Left colon (tissue), 2 donors: ENCODE measurements at places on chromosomes 5 and 9. TPM values are rescaled to one million over a fixed set of nuclear protein-coding genes. Genes with fewer than 3 reads are reported as not detected.

Gene PCDHA9
- total RNA-seq, result 0.15 TPM

Gene GIN1
- 5.7 TPM for total RNA-seq

Gene STK32A
- total RNA-seq, result 0.06 TPM

Gene LSM11
- total RNA-seq, result 3.6 TPM

Gene PRDM9
- not detected for total RNA-seq

Gene CCDC192
- not detected for total RNA-seq

Gene PDCD1LG2
- 0.31 TPM for total RNA-seq

Gene POLR3G
- total RNA-seq, result 1.3 TPM

Gene APC
- total RNA-seq, result 48.0 TPM

Gene DNAI1
- total RNA-seq, result not detected

Gene CCL21
- total RNA-seq, result 27.5 TPM

Gene SPINK4
- 146 TPM for total RNA-seq

Gene MED22
- 20.3 TPM for total RNA-seq

Gene TIMD4
- total RNA-seq, result 2.5 TPM

Gene PDZD2
- 2.3 TPM for total RNA-seq

Gene SNX30
- total RNA-seq, result 30.7 TPM

Gene SLC2A6
- total RNA-seq, result 1.6 TPM

GRCh38 chr5:87413343-87413645 lies 564 bp upstream of the CCNH start:
- no peak for DNase-seq

DNA sequence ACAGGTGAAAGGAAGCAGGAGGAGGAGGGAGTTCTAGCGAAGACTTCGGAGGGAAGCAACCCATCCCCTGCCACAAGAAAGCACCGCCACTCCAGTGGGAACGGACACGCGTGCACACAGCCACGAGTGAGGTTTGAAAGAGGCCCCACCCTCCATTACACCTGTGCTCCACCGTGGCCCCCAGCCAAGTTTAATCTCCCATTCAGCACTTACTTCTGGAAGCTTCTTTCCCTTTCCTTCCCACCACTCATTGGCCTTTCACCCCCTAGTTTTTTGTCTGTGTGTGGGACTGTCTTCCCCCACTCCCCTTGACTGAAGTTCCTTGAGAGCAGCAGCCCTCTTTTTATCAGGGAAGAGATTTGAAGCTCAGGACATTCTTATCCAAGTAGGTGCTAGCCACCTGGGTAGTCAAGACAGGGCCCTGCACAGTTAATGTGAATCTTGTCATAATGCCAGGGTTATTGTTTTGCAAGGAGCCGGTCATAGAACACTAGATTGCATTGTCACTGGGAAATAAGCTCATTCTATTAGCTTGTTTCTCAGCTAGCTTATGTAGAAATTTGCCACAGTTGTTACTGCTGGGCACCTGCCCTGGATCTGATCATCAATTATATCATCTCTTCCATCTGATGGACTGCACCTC lies 256.0 kb downstream of the DOCK8 start:
- peak; percentile 54 for DNase-seq

DNA sequence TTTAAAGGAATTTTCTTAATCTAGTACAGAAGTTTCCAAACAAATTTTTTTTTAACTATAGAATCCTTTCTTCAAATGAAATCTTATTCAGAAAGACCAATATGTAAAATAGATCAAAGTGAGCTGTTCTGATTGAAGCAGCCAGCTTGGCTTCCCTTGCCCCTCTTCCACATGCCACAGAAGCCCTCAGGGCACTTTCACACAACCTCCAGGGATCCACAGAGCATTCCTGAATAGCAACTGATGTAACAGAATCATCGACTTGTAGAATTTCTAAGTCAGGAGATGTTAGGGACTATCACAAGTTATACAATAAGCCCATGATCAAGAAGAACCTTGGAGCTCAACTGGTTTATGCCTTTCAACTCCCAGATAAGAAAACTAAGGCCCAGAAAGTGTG lies 427.8 kb upstream of the C9orf72 start:
- DNase-seq, result no peak

DNA sequence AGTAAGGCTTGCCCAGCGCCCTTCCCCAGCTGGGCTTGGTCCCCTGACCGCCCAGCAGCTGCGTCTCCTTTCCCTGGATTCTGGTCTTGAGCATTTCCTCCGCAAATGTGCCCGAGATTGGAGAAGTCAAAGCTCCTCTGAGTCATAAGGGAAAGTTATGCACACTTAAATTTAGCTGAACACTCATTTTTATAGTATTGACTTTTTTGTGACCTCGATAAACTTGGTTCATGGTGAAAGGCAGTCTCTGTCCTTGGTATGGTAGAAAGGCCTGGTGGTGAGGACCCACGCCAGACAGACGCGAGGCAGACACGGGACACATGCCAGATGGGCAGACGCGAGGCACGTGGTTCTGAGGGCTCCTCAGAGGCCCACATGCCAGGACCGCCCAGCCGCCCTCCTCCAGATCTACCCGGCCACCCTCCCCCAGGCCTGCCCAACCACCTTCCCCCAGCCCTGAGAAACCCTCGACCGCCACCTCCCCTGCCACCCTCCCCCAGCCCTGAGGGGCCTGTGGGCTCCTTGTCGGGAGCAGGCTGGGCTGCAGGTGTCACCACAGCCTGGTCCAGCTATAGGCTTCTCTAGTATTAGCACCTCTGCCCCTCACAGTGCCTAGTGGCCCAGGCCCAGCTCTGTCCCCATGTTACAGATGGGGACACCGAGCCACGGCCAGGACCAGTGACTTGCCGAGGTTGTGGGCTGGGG lies 60.9 kb upstream of the CACNA1B start:
- DNase-seq, result no peak

- DNase-seq, result no peak
Observed at GRCh38 chr9:107734256-107735013, 244.9 kb upstream of the KLF4 start.

- DNase-seq, result no peak
Observed at GRCh38 chr9:132234535-132234934, 72.7 kb downstream of the NTNG2 start.

DNA sequence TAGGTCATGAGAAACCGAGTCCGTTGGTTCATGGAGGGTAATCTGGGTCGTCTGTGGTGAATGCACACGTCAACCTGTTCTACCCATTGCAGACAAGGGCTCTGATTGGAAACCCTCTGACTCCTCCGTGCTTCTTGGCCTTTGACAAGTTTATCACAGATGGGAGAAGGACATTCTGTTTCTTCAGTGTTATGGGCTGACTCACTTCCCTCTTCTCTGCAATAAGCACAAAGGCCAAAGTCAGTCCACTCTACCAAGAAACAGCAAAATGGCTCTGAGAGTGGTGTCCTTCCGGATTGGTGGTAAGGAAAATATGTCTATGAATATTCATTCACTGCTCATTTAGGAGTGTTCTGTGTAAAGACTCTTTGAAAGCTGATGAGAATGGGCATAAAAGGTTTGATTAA lies 89.3 kb downstream of the FEM1C start:
- DNase-seq, result no peak

DNA sequence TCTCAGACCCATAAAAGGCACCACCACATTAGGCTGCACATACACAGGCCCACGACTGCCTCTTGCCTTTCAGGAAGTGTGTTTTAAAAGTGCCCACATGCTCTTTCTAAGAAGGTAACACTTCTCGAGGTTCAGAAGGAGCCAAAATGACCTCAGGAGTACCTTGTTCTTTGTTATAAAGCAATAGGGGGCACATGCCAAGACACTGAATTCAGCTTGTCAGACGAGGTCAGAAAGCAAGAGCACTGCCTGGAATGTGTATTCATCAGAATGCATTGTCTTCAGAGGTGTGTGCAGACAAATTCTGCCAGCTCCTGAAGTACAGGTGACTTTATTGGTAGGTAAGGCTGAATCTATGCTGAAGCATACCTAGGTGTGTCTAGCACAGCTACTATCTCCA lies 114.5 kb upstream of the IRX1 start:
- no peak for DNase-seq

- DNase-seq, result no peak
Observed at GRCh38 chr9:123063177-123063598, 29.7 kb downstream of the GPR21 start.

DNA sequence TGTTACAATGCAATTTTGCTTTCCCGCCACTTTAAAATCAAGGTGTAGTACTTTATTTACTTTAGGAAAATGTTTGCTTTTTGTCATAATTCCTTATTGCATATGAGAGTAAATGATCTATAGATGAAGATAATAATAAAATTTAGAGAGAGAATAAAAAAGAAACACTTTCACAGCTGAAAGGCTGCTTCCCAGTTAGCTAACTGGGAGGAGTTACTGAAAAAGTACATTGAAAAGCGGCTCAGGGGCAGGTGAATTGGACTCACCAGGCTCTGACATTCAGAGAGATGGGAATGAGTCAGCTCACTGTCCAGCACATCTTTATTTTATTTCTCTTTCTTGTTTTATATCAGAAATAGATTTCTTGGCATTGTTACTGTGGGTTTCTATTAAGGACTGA lies 131.7 kb upstream of the CCDC152 start:
- DNase-seq, result no peak

DNA sequence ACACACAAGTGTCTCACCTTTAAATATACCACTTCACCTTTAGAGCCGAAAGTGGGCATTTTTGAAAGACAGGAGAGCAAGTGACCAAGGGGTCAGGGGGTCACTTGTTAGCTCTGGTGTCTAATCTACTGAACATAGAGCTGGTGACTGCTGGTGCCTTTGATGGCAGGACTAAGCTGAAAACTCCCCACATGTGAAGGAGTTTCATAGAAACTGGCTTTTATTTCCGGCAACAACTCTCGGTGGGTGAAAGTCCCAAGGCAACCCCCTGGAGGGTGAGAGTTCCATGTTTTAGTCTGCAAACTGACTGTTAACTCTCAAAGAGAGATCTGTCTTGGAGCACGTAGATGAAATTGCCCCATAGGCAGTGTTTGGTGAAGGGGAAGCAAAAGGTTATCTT lies 466.9 kb downstream of the DMRTA1 start:
- no peak for DNase-seq

GRCh38 chr5:43564289-43564850 lies 7.5 kb upstream of the PAIP1 start:
- DNase-seq, result no peak

DNA sequence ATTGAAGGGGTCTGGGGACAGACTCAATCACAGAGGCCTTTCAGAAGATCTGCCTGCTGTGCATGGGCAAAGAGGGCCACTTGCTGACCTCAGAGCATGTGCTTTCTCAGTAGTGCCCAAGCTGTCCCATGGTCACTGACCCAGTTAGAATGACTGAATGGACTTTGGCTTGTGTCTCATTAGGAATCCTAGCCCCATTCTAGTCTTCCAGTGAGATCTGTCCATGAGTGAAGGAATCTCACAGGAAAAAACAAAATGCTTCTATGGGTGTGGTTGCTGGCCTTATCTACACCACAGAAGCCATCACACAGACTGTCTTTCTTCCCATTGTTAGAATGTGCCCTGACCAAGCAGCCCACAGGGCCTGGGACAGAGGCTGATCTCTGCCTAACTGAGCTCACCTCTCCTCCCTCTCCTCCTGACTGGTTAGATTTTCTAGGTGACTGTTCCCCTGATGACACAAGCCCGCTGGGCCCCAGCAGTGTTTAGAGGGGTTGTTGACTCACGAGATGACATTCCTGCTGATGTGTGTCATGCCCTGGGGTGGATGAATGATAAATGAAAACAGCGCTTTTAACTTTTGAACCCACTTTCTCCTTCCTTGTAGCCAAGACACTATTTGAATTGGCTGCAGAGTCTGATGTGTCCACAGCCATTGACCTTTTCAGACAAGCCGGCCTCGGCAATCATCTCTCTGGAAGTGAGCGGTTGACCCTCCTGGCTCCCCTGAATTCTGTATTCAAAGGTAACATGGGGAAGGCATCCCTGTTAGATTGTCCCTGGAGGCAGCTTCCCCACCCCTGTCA lies 24.8 kb downstream of the TGFBI start:
- peak; percentile 13 for DNase-seq

GRCh38 chr9:23319092-23319491 lies 506.9 kb downstream of the ELAVL2 start:
- no peak for DNase-seq

DNA sequence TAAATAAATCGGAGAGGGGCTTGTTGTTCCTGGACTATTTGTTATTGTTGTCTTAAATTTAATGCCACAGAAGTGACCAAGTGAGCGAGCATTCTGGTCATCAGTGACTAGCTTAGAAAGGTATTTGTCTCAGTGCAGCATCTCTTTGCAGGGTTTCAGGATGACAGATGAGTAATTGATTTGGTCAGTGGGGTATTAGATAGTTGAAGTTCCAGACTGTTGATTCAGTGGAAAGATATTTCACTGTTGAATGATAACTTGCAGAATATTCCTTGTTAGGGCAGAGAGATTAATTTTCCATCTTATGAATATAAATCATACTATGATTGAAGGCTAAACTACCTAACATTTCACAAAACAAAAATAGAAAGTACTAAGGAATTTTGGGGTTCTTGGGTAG lies 122.4 kb downstream of the TRIO start:
- DNase-seq, result no peak

GRCh38 chr9:136634904-136635303 lies 27.8 kb upstream of the EGFL7 start:
- no peak for DNase-seq

DNA sequence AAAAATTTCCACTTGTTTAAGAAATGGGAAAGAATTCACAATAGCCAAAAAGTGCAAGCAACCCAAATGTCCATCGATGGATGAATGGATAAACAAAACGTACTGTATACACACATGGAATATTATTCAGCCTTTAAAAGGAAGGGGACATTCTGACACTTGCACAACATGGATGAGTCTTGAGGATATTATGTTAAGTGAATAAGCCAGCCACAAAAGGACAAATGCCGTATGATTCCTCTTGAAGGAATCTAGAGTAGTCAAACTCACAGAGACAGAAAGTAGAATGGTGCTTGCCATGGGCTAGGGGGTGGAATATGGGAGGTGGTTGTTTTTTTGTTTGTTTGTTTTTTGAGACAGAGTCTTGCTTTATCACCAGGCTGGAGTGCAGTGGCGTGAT lies 3.8 kb upstream of the ATP6V0E1 start:
- no peak for DNase-seq

DNA sequence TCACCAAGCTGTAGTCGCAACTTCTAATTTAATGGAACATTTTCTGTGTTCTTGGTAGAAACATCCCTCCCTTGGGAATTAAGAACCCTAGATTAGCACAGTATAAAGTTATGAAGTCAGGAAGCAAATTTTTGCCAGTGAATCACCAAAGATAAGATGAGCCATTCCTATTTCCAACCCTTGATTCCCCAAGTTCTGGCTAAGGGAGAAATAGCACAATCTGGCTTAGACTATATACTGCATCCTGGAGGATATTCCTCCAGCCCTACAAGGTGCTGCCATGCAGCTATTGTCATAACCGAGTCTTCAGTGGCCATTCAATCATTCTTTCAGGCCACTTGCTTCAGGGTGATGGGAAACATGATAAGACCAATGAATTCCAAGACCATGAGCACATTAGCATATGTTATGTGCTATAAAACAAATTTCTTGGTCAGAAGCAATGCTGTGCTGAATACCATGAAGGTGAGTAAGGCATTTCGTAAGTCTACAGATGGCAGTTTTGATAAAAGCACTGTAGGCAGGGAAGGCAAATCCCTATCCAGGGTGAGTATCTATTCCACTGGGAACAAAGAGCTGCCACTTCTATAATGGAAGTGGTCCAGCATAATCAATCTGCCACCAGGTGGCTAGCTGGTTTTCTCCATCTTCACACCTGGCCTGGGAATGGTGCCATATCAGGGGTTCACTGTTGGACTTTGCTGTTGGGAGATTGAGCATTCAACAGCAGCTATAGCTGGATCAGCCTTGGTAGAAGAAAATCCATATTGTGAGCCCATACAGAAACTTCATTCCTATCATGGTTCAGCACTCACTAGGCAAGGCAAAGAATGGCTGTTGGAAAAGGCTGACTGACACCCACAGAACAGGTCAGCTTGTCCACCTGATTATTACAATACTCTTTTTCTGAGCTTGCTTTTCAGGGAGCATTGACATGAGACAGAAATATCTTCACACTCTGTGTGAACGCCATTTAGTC lies 19.6 kb upstream of the ARL15 start:
- DNase-seq, result no peak
